Activated CD8-positive, alpha-beta T cell treated with anti-CD3 and anti-CD28 coated beads for 36 hours (primary cell): ENCODE measurements at places on chromosomes 7 and 10. TPM values are rescaled to one million over a fixed set of nuclear protein-coding genes. Genes with fewer than 3 reads are reported as not detected.

GRCh38 chr10:30420266-30420665 is 13.7 kb upstream of the MAP3K8 start:
- H3K36me3 ChIP-seq, result no peaks in the 10 kb centered on the region
- no peaks in the 10 kb centered on the region for H3K27me3 ChIP-seq
- no peak for DNase-seq
- no peak overlapping the region for H3K4me3 ChIP-seq

- no peak for DNase-seq
- peaks cover 27% of the 10 kb centered on the region for H3K36me3 ChIP-seq
- peaks cover 29% of the 10 kb centered on the region for H3K4me1 ChIP-seq
Observed at GRCh38 chr10:21603721-21604120, 69.7 kb downstream of the MLLT10 start.

- H3K36me3 ChIP-seq, result no peaks in the 10 kb centered on the region
- no peak overlapping the region for H3K27ac ChIP-seq
- no peaks in the 10 kb centered on the region for H3K4me1 ChIP-seq
- H3K4me3 ChIP-seq, result no peak overlapping the region
- H3K27me3 ChIP-seq, result peaks cover 2% of the 10 kb centered on the region
Observed at GRCh38 chr10:123741146-123741545, 75.0 kb downstream of the GPR26 start.

DNA sequence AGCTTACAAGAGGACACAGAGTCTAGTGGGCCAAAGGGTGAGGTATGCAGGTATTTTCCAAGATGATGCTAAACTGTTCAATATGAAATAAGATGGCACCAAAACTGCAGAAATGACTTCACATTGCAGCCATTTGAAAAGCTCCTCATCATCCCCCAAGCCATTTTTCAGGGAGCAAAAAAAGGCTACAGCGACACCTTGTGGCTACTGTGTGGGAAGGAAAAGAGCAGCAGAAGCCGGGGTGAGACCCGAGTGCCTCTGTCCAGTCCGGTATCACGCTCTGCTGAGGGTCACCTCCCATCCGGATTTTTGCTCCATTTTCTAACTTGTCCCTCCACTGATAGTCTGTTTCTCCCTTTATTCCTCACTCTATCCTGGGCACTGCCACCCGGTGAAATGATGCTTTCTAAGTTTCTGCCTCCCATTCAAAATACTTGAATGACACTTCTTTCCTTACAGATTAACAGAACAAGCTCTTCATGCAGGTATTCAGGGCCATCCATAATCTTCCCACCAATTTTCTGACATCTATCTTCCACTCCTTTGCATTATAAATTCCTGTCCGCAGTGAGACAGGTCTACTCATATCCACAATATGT is 220.2 kb downstream of the DGKI start:
- H3K27ac ChIP-seq, result no peak overlapping the region
- peak; percentile 56 for DNase-seq
- H3K27me3 ChIP-seq, result peaks cover 14% of the 10 kb centered on the region
- no peaks in the 10 kb centered on the region for H3K4me1 ChIP-seq
- no peak overlapping the region for H3K4me3 ChIP-seq

DNA sequence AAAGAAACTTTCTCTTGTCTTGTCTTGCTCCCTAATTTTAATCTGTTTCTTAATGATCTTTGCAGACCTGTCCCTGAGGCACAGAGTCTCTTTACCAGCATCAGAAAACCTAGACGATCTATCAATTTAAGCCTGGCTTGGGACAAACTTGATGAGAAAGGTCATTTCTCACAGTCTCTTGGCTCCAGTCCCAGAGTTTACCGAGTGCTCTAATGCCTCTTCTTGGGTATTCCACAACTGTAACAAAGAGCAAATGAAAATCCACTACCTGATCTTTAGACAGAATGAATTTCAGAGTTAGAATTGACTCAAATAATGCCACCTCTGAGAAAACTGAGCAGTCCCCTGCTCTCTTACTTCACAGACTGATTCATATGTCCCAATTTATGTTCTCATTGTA is 106.4 kb upstream of the DNAJB12 start:
- peaks cover under 1% of the 10 kb centered on the region for H3K4me1 ChIP-seq
- H3K36me3 ChIP-seq, result peaks cover 9% of the 10 kb centered on the region
- H3K27ac ChIP-seq, result no peak overlapping the region
- no peaks in the 10 kb centered on the region for H3K27me3 ChIP-seq
- DNase-seq, result no peak

DNA sequence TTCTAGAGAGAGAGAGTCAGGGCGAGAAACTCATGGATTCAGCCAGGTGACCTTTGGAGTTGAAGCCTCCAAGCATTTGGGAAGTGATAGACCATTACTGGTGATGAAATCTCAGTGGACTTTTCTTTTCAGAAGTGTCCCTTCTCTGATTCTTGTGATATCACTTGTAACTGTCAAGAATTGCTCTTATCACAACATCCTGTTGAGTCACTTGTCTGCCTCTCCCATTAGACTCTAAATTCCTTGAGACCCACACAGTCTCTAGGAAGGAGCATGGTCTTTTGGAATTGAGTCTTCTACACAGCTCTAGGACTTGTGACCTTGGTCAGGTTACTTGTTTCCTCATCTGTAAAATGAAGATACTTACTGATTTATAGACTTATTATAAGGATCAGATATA is 81.0 kb downstream of the CFAP58 start:
- no peaks in the 10 kb centered on the region for H3K4me1 ChIP-seq
- peaks cover 6% of the 10 kb centered on the region for H3K27me3 ChIP-seq
- no peak overlapping the region for H3K27ac ChIP-seq
- no peaks in the 10 kb centered on the region for H3K36me3 ChIP-seq
- no peak overlapping the region for H3K4me3 ChIP-seq
- DNase-seq, result no peak

Gene CRYGN
- 0.90 TPM for total RNA-seq

Gene LRRTM3
- total RNA-seq, result not detected

Gene RHEB
- total RNA-seq, result 42.6 TPM
